ENCODE measurements at places on chromosomes 2 and 18.

DNA sequence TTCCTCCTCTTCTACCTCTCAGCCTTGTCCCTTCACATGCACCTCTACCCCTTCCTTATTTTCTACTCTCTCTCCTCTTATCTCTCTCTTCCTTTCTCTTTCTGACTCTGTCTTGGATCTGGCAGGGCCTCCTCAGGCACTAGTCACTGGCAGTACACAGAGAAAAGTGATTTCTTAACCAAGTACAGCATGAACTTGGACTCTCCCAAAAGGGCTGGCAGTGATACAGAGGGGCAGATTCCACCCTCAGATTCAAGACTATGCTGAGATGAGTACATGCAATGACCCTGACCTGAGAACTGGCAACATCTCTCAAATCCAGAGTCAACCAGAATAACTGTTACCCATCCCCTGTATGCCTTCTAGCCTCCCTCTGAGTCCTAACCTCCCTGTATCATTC lies 4.3 kb downstream of the AOX1 start:
- DNase-seq = no peak

- no peak for DNase-seq
These were observed 139.0 kb upstream of the SESTD1 start for GRCh38 chr2:179403624-179404023.

DNA sequence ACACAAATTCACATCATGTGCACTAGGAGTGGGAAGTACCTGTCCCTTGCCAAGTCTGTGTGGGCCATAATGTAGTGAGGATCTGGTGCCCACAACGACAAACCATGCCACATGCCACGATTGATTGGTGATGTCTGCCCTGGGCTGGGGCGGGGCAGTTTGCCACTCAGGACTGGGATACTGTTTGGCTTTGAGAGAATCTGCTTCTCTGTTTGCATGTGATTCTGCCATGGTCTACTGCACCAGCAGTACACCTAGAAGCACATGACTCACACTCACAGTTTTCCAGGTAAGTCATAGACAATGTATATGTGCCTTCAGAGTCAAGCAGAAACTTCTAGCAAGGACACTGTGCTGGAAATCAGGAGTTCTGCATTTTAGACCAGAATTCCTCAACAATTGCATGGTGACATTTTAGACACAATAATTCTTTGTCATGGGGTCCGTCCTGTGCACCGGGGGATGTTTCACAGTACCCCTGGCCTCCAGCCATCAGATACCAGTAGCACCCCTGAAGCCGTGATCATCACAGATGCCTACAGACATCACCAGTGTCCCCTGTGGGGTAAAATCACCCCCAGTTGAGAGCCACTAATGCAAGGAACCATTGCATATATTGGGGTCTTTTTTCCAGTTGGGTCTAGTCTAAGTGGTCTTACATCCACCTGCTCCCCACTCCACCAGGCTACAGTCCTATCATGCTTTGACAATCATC lies 278.3 kb downstream of the EIPR1 start:
- DNase-seq = no peak

GRCh38 chr2:45332567-45332966 lies 278.5 kb downstream of the SRBD1 start:
- no peak for DNase-seq

GRCh38 chr18:57710226-57710625 lies 88.6 kb upstream of the NARS1 start:
- no peak for DNase-seq

GRCh38 chr2:23620841-23621341 lies 235.9 kb downstream of the KLHL29 start:
- no peak for DNase-seq

DNA sequence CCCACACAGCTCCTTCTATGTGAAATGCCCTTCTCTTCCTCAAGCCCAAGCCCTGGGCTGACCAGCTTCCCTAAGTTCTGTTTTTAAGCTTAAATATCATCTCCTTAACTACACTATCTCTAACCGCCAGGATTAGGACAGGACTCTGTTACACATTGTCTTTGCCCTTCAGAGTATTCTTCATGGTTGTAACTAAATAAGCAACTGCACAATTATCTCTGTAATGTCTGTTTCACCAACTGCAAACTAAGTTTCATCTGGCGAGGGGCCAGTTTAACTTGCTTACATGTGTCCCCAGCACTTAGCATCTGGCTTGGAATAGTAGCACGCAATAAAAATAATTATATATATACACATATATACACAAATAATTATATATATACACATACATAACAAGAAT lies 1.1 kb upstream of the ERMN start:
- no peak for DNase-seq

- peak; percentile 44 for DNase-seq
These were observed 34.5 kb downstream of the NEURL3 start for GRCh38 chr2:96470636-96471035.

DNA sequence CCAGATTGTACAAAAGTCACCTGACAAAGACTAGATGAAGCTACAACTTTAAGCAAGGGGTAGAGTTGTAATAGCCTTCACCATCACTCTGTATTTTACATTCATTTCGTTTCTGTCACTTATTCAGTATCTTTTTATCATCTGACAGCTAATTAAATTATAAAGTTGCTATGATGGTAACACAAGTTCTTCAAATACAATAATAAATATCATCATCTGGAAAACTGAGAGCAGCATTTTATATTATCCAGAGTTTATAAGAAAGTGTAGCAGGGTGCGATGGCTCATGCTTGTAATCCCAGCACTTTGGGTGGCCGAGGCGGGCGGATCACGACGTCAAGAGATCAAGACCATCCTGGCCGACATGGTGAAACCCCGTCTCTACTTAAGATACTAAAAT lies 21.1 kb downstream of the DYNC2LI1 start:
- DNase-seq = no peak

GRCh38 chr2:44553456-44553855 lies 191.7 kb downstream of the CAMKMT start:
- DNase-seq = no peak

GRCh38 chr18:23922939-23923338 lies 91.6 kb upstream of the TTC39C start:
- no peak for DNase-seq

DNA sequence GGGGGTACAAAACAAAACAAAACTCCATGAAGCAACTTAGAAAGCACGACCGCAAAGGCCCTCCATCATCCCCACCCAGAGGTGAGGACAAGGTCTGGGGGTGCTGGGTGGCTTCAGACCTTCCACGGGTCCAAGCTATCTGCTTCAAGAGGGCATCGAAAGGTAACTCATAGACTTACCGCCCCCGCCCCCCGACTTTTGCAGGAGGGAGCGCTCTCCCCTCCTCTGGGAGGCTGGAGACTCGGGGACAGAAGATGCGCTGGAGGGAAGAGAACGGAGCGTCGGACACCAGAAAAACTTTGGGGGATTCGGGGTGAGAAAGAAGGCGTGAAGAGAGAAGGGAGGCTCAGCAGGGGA lies 300 bp upstream of the STON1 start:
- no peak for DNase-seq

DNA sequence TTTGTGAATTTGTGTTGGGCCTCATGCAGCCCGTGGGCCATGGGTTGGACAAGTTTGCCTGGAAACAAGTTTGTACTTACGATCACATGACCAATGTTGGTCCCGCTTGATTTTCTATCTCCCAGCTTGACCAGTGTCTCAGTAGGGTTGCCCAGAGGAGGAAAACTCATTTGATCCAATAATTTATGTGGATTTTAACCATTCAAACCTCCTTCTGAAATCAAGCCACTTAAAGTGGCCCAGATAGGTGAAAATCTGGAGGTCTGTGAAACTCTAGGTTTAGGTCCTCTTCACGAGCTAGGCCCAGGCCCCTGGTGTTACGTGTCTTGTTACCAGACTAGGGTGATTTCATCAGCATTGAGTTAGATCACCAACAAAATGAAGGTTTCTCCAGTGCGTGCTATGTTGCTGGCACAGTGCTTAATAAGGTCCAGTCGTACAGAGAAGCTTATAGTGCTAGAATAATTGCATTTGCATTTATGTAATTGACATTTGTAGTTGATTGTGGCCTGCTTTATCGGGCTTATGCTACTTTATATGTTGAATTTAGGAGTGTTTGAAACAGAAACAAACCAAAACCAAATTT lies 4.4 kb downstream of the ACTR2 start:
- DNase-seq = no peak

All from stimulated activated CD8-positive, alpha-beta memory T cell treated with anti-CD3 and anti-CD28 coated beads, Interleukin-4, amount 100 ng/mL, for 24 hours (primary cell).